Amniotic stem cell (primary cell): ENCODE measurements at places on chromosomes 16 and 17.

- DNase-seq: no peak
Measured at GRCh38 chr17:265718-266117, 84.3 kb upstream of the DOC2B start.

DNA sequence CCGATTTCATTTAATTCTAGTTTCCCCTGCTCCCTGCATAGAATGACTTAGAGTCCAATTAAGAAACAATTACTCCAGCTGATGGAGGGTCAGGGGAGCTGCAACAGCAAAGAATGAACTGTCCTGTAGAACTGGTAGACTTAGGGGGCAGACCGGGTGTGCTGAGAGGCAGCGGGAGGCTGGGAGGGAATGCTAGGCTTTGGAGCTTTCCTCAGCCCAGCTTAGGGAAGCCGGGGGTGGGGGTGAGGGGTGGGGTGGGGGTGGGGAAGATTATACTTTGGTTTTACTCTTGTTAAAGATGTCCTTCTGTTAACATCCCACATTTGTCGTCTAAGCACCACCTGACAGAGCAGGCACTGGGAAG, 458.6 kb upstream of the ASIC2 start:
- DNase-seq: no peak

GRCh38 chr16:63195336-63195735, 1159.1 kb upstream of the CDH8 start:
- DNase-seq: no peak

DNA sequence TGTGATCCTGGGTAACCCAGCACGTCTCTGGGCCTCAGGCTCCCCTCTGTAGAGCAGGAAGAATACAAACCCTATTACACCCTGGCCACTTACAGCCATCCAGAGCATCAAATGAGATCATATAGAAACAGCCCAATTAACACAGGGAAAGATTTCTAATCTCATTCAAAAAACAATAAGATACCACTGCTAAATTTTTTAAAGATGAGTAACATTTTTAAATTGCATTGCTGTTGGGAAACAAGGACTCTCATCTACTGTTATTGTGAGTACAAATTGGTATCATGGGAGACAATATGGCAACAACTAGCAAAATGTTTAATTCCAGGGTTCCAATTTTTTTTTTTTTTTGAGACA, 41.1 kb downstream of the SRL start:
- no peak for DNase-seq

- peak; percentile 90 for DNase-seq
Measured at GRCh38 chr17:17900615-17901520, 64.1 kb upstream of the SREBF1 start.

DNA sequence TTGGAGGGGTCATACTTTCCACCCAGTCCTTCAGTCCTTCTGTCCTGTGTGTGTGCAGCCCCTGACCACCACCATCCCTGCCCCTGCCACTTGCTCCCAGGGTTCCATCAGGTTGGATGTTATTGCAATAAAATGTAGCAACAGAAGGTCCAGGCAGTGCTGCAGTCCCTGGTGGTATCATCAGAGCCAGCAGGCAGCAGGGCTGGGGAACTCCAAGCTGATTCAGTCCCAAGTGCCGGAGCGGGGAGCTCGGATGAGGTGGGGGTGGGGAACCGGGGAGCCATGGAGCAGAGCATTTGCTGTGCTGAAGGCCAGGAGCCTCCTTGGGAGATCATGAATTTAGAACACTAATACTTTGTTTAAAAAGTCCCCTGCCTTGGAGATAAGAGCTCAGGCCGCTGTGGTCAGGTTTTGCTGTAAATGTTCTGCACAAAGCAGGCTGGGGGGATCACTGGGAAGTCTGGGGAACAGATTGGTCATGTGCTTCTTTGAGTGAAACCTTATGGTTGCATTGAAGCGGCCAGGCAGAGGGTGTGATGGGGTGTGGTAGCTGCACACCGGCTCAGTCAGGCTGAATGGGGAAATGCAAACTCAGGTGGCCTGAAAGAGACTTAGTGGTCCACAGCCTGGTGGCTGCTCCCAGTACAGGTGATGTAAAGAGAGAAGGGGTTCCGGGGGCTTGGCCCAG, 225.9 kb downstream of the SEC14L1 start:
- no peak for DNase-seq

DNA sequence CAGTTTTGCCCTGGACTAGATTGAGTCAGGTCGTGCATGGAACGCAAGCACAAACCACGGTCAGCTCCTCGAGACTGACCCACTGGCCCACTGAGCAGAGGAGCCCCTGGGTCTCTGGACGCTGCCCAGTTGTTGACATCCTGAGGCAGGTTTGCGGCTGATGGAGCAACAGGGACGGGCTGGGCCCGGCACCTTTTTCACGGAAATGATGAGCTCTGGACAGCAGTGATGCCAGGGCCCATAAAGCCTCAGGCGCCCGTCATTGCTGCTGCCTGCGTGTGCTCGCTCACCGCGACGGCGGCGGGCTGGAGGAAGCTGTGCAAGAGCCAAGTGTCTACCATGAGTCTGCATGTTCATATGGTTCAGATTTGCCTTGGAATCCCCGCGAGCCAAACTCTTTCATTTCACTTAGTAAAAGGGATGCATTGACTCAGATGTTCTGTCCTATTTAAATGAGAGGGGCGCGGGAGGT, 30.8 kb upstream of the CRISPLD2 start:
- DNase-seq: peak; percentile 81

GRCh38 chr16:9007177-9007794, 43.6 kb upstream of the USP7 start:
- DNase-seq: no peak

DNA sequence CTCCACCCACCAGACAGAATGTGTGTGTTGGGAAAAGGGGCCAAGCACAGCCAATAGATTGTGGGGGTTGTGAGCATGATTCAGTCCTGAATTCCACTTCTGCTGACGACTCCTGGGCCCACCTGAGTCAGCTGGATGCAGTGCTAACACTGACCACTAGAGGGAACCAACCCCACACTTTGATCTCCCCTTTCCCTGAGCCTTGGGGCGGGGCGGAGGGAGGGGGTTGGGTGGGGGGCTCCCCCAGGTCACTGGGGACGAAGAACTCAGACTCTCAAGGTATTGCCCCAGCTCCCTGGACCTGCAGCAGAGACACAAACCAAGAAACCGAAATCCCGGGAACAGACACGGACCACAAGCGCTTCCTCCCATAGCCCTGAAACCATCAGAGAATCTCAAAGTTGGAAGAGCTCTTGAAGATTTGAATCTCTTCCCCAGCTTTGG, 621 bp upstream of the CSHL1 start:
- DNase-seq: no peak

- DNase-seq: no peak
Measured at GRCh38 chr16:21953541-21953902, 361 bp downstream of the UQCRC2 start.

- no peak for DNase-seq
Measured at GRCh38 chr17:41287050-41287449, 11.6 kb downstream of the KRTAP9-7 start.

- no peak for DNase-seq
Measured at GRCh38 chr17:78919861-78920450, 5.2 kb downstream of the TIMP2 start.

- DNase-seq: no peak
Measured at GRCh38 chr16:11173426-11173825, 82.6 kb downstream of the SOCS1 start.

DNA sequence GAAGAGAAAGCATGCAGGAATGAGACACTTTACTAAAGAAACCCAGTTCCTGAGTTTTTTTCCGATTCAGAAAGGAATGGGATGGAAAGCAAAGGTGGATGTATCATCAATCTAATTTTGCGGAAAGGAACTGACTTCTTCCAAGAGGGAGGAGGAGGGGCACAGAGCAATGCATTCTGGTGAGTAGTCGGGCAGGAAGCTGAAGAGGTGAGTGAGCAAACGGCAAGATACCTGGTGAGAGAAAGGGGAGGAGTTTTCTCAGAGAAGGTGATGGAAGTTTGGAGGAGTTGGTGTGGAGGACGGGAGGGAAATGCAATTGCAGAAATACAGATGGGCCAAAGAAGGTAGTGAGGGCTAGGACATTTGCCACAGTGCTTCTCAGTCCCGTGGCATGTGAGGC, 713.2 kb downstream of the KCNJ2 start:
- no peak for DNase-seq

GRCh38 chr17:68359791-68360535, 68.7 kb downstream of the ARSG start:
- no peak for DNase-seq

GRCh38 chr17:61230461-61230860, 169.2 kb upstream of the TBX2 start:
- DNase-seq: no peak

- DNase-seq: no peak
Measured at GRCh38 chr17:17742133-17742621, 60.9 kb downstream of the RAI1 start.

DNA sequence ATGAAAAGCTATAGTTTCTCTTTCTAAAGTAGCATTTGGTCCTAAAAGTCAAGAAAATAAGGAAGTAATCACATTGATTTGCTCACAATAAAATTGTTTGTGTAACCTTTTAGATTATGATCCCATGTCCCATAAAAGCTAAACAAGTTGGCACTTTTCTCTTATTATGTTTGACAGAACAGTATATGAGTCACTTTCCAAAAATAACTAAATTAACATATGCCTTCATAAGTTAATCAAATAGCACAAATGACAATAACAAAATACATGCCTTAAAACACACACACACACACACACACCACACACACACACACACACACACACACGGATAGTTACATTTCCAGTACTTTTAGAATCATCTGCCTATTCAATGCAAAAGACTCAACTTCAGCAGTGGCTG, 2.8 kb downstream of the MED13 start:
- DNase-seq: no peak

DNA sequence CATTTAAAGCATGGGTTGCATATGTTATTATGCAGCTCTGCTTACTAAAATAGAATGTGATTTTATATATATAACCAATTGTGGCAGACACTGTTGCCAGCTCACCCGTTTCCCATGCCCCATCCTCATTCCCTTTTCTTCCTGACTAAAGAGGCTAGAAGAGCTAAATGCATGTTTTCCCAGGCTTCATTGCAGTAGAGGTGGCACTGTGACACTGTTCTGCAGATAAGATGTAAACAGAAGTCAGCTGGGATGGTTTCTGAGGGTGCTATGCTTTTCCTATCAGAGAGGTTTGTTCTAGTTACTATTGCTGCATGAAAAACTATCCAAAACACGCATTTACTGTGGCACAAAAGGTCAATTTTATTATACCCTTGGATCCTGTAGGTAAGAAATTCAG, 5.7 kb upstream of the TOB1 start:
- no peak for DNase-seq

DNA sequence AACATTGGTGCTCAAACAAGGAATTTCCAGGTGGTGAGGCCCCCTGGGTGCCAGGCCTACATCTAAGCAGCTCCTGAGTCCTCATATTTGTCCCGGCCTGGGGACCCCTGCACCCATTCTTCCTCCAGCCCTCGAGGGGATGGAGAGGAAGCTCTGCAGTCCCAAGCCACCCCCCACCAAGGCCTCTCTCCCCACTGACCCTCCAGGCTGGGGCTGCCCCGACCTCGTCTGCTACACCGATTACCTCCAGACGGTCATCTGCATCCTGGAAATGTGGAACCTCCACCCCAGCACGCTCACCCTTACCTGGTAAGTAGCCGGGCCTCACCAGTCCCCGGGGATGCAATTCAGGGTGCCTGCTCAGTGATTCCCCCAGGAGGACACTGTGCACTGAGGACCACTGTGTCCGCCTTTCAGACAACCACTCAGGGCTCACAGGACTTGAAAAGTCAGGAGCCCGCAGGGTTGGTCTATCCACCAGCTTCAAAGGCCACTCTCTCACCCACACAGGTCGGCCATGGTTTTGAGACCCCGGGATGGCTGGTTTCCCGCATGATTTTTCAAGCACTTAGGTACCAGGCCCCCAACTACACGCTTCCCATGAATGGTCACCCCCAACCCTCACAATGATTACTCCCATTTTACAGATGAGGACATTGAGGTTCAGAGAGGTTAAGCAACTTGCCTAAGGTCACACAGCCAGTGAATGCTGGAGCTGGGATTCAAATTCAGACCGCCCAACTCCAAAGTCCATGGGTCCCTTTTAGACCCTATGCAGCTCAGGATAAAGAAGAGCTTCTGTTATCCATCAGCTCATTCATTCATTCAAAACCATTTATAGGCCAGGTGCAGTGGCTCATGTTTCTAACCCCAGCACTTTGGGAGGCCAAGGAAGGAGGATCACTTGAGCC, 32.4 kb downstream of the IL21R start:
- DNase-seq: no peak

- no peak for DNase-seq
Measured at GRCh38 chr17:21679256-21680146, 12.8 kb upstream of the KCNJ18 start.

DNA sequence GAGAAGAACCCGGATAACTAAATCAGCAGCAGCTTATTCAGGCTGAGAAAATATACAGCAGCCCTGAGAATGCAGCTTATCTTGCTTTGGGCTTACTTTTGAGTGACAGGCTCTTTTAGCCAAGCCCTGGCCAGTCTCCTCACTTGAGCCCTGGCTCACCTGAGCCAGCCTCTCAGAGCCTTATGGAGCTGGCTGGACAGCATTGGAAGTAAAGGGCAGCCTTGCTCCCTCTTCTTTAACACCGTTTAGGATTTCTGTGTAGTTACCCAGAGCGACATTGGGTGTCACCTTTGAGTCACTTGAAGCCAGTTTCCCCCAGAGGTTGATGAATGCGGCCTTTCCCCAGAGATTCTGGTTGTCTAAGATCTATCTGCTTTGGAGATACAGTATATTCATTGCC, 7.7 kb upstream of the NPIPB2 start:
- DNase-seq: peak; percentile 42

DNA sequence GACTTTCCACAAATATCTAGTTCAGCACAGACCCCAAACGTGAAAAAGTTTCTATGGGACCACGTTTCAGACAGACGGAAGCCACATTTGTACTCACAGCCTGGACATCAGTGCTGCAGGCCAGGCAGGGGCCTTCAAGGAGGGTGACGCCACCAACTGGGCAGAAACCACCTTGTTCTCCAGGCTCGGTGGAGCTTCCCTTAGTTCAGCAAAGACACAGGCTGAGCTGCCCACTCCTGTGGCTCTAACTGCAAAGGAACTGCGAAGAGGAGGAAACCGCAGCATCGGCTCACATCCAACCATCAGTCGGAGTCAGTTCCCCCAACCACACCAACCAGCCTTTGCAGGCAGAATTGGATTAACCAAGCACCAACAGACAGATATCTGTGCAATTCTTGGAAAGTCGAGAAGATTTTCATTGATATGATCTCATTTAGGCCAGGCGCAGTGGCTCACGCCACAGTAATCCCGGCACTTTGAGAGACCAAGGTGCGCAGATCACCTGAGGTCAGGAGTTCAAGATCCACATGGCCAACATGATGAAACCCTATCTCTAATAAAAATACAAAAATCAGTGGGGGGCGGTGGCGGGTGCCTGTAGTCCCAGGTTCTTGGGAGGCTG, 73.3 kb upstream of the CNEP1R1 start:
- no peak for DNase-seq

- no peak for DNase-seq
Measured at GRCh38 chr16:70257391-70257790, 5.7 kb upstream of the EXOSC6 start.

- DNase-seq: no peak
Measured at GRCh38 chr16:69767459-69768229, 5.5 kb downstream of the WWP2 start.
